ENCODE measurements at places on chromosomes 7 and 10.
A peak's percentile ranks its signal among the peaks of the same experiment; 100 is the strongest.

GRCh38 chr7:99461221-99461620 lies 4.7 kb downstream of the ATP5MF start:
- DNase-seq = no peak

- DNase-seq = no peak
Observed at GRCh38 chr7:135537905-135538304, 19.8 kb upstream of the NUP205 start.

DNA sequence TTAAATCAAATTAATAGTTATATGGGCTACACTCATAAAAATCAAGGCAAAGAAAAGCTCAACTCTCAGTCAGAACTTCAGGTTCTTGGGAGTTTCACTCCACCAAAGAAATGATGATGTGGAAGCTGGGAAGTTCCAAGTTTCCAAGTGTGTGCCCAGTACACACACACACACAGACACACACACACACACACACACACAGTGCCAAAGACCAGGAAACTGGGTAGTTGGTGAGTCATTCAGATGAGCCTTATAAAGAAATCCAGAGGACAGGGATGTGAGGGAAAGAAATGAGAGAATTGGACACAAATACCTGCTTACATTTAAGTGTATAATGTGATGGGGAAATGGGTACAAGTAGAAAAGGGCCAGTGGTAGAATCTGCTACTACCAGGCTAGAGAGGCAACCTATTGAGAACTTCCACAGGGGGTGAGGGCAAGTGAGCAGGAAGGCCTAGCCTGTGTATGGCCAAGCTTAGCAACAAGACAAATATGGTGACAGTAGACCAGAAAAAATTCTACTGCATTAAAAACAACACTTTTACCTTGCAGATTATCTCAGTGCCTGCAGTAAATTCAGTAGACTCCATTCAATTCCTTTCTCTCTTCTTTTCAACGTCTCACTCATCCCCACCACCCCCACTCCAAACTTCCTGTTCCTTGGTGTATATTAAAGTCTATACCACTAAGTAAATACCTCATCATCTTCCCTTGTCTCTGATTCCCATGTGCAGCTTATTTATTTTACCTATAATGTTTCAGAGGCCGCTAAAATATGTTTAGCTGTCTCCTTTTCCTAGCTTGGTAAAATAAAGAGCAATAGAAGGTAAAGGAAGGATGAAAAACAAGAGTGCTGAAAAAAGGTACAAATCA lies 95.0 kb downstream of the CABCOCO1 start:
- no peak for DNase-seq

DNA sequence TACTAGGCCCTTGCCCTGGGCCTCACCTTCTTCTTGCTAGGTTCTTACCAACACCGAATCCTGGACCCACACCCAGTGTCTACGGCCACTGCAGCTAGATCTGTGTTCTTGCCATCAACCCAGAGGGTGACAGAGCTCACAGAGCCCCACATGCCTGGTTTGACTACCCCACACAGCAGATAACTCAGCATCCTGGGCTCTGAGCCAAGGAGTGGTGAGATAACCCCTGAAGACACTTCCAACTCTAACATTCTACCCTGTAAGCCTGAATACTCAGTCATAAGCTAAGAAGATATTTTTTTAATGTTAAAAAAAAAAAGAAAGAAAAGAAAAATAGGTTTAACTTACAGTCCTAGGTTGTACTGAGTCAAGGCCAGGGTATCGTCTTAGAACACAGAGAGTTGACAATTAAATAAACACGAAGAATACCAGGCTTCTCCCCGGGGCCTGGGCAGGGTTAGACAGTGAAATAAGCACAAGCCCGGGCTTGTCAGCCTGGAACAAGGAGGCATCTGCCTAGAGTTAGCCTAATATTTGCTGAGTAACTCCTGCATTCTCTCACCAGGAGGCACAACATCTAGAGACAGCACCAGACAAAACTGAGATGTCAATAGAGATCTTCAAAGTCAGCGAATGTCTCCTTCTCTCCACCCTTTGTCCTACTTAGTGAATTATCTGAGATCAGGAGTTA lies 556.5 kb upstream of the LRRN3 start:
- no peak for DNase-seq

GRCh38 chr7:29937132-29937531 lies 52.5 kb downstream of the SCRN1 start:
- no peak for DNase-seq

DNA sequence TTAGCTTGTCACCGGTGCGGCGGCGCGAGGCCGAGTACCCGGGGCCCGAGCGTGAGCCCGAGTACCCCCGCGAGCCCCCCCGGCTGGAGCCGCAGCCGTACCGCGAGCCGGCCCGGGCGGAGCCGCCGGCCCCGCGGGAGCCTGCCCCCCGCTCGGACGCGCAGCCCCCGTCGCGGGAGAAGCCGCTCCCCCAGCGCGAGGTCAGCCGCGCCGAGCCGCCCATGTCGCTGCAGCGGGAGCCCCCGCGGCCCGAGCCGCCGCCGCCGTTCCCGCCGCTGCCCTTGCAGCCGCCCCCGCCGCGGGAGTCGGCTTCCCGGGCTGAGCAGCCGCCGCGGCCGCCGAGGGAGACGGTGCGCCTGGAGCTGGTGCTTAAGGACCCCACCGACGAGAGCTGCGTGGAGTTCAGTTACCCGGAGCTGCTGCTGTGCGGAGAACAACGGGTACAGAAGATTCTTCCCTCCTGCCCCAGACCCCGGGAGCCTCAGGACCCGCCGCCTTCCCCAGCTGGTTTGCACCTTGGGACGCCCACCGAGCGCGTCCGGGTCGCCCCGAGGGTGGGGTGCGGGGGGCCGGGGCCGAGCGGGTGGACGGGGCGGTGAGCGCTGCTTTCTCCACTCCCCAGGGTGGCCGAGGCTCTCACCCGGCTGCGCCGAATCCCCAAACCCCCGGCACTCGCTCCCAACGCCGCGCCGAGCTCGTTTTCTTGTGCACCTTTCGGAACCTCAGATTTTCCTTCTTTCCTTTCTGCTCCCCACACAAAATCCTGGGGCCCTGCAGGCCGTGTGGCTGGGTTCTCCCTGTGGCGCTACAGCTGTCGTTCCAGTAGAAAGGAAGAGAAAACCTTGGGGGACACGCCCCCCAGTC lies 708 bp downstream of the UBN2 start:
- DNase-seq = peak; percentile 66

DNA sequence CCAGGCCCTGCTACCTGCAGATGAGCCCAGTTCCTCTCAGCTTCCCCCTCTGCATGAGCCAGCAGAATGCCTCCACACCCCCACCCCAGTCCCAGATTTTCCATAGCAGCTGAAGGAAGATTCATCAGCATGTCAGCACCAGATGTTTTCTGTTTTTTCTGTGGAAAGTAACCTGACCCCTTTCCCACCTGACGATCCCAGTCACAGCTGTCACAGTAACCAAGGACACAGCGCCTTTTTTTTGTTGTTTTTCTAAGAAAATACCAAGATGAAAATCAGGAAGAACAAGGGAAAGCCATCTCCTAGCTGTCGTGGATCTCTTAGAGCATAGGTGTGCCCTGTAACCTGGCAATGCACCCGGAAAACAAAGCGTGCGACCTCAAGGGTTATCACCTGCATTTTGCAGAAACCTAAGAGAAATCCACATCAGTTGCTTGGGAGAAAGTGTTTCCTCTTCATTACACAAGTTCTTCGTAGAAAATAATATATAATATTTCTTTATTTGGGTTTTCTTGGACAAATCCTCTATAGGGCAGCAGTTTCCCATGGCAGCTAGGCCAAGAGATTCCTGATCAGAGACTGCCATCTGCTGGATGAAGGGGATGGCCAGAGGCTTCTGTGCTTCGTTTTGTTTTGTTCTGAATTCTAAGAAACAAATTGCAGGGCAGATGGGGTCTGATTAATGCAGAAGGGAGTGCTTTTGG lies 401.9 kb downstream of the TNS3 start:
- peak; percentile 79 for DNase-seq

Data from left forelimb (tissue), 1 donor.